ENCODE measurements at places on chromosomes 6 and 20. TPM values are rescaled to one million over a fixed set of nuclear protein-coding genes. Genes with fewer than 3 reads are reported as not detected.

The ERVFRD-1 gene
- 0.14 TPM for total RNA-seq

The NTSR1 gene
- total RNA-seq, result 0.09 TPM

The DNPH1 gene
- 58.9 TPM for total RNA-seq

The TAF4 gene
- 3.4 TPM for total RNA-seq

The TREML1 gene
- 2.3 TPM for total RNA-seq

The CRISP3 gene
- total RNA-seq, result 1.1 TPM

The HLA-DQB1 gene
- 336 TPM for total RNA-seq

The COL21A1 gene
- 5.7 TPM for total RNA-seq

The DYNLRB1 gene
- total RNA-seq, result 70.9 TPM

DNA sequence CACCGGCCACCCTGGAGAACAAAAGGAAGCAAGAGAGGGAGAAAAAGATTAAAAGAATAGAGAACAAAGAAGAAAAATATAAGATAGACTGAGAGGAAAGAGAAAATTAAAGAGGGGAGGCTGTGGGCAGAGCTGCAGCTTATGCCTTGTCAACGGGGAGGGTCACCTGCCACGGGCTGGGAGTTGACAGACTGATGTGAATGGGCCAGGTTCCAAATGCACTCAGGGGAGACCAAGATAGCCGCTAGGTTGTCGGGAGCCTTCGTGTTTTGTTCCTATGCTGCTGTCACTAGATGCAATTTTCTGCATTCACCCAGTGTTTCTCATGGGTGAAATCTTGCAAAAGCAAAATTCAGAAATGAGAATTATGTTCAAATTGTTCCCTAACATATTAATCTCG is 119.6 kb upstream of the MTHFD1L start:
- no peak for DNase-seq

DNA sequence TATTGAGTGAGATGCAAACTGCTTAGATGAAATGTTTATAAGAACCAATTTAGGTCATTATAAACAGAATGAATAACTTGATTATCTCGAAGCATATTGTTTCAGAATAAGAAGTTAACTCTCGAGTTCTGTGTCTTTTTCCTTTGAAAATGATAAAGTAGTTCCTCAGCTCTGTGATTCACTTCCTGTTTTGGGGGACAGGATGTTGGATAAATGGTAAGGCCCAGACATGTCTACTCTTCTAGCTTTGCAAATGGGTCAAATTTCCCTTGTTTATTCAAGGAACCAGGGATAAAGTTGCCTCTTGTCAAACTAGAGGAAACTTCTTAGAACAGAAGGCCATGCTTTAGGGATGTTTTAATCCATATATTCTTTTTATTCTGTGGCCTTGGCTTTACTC is 246.9 kb downstream of the SOX4 start:
- DNase-seq, result no peak

DNA sequence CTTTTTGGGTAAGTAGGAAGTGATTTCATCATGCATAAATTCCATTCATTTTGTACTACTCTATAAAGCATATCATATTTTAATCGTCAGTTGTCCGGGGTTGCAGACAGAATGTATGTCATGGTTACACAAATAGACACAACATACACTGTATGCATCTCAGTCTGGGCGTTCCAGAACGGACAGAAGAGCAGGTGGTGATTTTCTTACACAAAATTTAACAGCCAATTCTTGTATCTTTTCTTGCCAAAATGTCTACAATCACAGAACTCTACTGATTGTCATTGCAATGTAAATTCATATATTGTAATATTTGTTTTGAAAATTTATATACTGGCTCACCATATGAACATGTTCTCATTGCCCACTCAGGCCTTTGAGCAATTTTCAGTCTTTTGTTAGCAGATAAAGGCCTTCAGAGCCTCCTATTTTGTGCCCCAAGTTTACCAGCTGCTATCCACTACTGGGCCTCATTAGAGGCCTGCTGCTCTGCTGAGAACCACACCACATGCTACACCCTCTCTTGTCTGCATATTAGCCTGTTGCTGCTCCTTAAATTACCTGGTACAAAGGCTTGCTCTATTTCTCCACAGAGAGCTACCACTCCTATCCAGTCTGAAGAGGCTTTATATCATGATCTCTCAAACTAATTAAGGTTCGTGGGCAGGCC is 61.5 kb downstream of the PRDM13 start:
- no peak for DNase-seq

- DNase-seq, result no peak
Measured at GRCh38 chr6:20409427-20409971, 7.8 kb downstream of the E2F3 start.

DNA sequence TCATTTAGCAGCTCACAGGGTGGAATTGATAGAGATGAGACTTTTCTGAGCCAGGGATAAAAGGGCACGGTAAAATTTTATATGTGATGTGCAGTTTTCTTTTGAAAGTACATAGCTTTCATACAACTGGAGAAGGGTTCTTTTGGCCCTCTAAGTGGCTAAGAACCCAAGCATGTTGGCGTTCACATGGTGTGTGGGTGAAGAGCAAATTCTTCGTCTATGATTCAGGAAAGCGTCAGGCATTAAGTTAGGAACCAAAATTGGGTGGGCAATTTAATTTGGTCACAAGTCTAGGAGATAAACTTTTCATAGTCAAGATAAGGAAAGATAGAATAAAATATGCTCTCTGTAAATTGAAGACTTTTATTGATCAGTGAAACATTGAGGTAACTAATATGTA is 153.9 kb downstream of the UTRN start:
- no peak for DNase-seq

- no peak for DNase-seq
Measured at GRCh38 chr20:60046436-60046835, 88.2 kb downstream of the CDH26 start.

DNA sequence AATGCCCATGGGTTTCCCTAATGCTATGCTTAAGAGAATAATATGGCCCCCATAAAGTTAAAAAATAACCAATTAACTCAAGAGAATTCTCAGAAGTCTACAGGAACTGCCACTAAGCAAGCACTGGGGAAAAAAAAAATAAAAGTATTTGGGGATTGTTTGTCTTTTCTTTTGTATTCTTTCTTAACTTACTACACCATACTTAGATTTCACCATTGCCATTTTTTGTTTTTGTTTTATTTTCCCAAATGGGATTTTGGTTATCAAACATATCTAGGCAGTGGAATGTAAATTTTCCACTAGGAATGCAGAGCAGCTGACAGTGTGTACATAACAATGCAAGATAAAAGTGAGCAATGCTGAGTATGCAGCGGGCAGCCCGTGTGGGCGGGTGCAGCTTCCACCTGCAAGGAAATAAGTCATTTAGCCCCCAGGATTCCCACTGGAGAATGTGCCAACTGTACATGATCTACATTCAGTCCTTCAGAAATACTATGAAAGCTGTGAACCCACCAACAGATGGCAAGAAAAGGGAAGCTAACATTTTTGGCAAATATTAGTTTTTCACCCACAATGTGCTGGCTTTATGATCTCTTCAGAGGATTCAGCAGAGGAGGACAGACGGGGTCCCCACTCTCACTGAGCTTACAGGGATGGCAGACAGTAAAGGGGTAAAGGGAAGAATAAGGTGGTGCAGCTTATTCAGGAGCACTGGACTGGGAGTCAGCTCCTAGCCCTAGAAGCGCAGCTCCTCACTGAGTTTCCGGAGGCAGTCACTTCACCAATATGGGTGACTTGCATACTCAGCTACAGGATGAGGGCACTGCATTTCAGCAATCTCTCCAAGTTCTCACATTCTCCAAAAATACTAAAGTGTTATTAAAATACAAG is 44.4 kb downstream of the DCDC2 start:
- DNase-seq, result no peak

GRCh38 chr6:138502546-138502945 is 3.3 kb upstream of the NHSL1 start:
- no peak for DNase-seq

- DNase-seq, result no peak
Measured at GRCh38 chr6:82057846-82058554, 189.5 kb downstream of the IBTK start.

DNA sequence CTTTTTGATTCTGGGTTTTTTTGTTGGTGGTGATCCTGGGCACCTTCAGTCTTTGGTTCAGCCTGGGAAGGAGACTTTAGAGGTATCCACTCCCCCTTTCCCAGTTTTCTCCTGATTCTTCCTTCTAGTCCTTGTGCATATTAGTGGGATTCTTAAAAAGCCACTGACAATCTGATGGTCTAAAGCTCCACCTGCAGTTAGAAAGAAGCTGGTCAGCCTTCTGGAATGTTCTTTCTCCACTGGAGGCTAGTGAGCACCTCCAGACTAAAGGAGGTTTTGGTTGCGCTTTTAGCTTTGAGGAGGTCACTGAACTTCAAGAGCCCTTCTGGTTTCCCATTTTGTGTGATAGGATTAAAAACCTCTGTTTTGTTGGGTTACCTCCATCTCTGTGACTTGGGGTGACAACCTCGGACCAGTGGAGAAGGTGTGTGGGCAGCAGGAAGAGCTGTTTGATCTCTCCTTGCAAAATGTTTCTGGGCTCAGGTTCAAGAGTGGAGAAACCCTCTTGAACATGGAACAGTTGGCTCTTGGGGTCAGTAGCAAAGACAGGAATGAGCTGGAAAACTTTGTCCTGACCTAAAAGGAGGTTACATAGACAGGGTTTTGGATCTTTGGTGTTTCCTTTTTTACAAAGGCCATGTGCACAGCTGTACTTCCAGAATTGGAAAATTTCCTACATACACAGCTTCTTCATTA is 29.0 kb downstream of the JARID2 start:
- no peak for DNase-seq

- DNase-seq, result no peak
Measured at GRCh38 chr20:62628691-62629090, 13.6 kb upstream of the SLCO4A1 start.

DNA sequence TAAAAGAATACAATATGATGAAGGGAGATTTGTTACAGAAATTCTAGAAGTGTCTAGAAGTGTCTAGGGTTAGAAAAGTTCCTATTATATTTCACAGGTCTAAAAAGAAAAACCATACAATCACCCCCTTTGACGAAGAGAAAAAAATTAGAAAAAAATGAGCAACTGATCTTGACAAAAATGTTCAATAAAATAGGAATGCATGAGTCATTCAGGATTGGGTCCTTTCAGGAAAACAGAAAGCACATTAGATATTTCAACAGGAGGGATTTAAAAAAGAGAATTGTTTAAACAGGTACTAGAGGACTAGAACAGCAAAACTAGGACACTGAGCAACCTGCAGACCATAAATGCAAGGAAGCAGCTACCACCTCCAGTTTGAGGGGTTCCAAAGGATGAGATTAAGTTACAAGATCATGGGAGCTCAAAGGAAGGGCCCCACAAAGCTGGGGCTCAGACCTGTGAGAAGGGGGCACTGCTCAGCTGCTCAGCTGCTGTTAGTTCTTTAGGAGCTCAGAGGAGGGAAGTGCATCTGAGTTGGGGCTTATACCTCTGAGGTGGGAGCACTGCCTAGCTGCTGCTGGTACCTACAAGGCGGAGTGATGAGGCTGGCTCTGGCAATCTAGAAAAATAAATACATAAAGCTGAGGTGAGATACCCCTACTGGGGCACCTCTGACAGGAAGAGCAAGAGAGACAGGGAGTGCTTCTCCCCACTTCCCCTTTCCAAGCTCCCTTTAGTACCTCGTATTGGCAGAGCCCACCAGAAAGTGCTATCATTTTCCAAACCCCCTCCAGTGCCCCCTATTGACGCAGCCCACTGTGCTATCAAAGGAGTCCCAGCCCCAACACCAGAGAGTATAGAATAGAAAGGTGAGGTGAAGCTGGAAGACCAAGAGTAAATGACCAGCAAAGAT is 27.1 kb upstream of the BEND6 start:
- DNase-seq, result no peak

GRCh38 chr6:24799541-24799915 is 811 bp upstream of the ARMH2 start:
- DNase-seq, result no peak

- no peak for DNase-seq
Measured at GRCh38 chr6:56199956-56200355, 47.4 kb downstream of the COL21A1 start.

- no peak for DNase-seq
Measured at GRCh38 chr20:10927011-10927583, 253.3 kb upstream of the JAG1 start.

DNA sequence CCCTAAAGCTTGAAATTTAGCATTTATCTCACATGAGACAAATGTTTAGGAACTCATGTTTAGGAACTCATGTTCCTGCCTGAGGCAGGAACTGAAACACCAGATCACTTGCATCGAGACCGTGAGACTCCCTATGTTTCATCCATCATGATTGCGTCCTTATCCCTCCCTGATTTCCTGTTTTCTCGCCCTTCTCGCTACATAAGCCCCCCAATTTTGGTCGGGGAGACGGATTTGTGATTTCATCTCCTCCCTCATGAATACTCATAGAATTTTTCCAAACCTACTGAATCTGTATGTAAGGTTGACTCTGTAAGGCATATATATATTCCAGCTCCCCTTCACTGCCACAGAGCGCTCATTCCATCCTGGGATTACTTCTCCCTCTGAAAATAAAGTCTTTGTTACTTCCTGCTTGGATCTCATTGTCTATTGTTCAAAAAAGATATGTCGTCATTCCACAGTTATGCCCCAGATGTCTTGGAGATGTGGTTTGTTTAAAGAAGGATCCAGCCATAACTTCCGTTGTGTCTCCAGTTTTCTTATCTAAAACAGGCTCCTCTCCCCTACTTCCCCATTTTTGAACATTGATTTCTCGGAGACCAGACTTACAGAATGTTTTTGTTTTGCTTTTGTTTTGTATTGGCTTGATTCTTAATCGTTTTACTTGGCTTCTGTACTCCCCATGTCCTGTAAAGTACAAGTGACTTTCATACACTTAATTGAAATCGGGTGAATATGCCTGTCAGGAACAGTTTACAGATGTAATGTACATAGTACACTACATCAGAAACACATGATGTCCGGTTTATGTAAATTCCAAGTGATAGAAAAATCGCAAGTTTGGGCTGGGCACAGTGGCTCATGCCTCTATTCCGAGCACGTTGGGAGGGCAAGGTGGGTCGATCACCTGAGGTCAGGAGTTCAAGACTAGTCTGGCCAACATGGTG is 118.7 kb downstream of the HFE start:
- DNase-seq, result peak; percentile 78

DNA sequence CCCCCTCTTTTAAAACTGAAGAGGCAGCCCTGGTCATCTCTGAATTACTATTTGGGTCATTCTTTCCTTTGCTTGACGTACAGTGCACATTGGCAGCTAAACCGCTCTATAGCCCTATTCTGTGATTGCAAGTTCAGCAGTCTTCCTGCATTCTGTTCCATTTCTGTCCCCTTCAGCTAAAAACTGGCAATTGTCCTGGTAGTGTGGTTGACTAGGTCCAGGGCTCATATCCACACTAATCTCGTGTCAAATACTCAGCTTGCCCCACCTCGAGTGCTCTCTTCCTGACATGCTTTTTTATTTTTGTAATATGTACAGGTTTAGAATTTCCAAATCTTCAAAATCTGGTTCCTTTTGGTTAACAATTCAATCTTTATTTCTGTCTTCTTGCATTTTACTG is 282.1 kb downstream of the THBS2 start:
- DNase-seq, result no peak
